ENCODE measurements at places on chromosomes 13 and 19.

DNA sequence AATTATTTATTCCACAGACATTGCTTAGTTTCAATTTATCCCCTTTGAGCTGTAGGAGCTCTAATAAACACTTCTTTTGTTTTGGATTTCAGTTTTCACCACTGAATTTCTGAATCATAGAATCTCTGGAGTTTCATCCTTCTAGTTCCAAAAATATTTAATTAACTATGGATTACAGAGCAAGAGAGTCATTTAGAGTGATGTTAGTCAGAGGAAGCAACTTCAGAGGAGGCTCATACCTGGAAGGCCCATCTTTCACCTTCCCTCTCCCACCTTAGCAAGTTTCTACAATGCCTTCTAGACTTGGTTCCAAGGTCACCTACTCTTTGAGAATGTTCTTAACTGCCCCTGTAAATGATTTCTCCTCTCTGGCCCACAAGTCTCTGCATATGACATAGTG, 353.2 kb downstream of the SPRY2 start:
- no peak for DNase-seq

GRCh38 chr13:36509369-36509768, 77.1 kb downstream of the CCNA1 start:
- no peak for DNase-seq

DNA sequence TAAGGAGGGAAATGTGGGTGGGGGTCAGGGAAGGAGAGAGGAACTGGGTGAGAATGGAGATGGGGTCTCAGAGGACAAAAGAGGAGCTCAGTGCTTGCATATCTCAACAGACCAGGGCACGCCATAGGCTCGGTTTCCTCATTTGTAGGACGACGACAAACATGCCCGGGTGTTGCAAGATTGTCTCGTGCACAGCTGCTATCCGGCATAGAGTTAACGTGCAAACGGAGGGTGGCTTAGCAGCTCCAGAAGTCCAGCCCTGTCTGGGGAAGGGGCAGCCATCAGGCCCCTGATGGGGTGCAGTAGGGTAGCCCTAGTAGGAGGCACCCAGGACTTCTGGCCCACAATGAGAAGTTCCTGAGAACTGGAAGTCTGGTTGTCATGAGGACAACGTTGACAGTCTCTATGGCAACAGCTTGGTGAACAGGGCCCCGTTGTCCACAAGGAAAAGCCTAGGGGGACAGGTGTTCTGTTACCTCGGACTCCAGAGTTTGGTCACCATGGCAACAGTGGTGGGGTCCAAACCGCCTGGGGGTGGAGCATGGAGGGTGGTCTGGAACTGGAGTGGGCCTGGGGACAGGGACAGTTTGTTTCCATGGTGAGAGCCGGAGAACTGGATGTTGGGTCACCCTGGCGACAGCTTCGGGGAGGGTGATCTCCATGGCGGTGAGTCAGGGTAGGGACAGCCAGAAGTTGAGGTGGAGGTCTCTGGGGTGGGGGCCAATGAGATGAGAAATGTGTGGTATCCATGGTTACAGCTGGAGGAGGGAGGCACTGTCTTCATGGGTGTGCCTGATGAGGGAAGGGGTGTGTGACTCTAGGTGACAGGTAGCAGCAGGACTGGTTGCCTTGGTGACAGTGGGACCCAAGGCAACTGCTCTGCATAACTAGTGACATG, 16.8 kb downstream of the TM6SF2 start:
- no peak for DNase-seq

DNA sequence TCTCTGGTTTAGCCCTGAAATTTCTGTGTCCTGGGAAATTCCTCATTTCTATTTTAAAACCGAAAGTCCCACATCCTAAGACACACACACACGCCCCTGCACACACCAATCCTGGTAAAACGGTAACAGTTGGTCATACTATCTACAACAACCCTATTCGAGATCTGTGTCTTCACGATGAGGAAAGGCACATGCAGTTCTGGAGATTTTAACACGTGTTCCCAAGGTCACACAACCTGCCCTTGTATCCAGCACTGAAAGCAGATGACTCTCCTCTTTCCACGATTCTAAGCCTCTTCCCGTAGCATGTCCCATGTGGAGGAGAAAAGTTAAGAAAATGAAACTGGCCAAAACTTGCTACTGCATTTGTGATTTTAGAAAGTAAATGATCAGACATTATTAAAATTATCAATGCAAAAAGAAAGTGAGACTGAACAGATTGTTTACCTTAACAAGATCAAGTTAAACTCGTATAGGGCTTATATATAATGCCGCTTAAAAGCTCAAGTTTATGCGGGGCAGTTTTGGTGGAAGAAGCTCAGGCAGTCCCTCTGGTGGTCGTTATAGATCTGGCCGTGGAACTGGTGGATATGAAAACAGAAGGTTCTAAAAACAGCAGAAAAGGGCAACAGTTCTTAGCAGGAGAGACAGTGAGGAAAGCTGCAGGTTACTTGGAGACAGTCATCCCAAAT, 32.7 kb downstream of the VSTM1 start:
- no peak for DNase-seq

GRCh38 chr19:1938071-1938470, 2.9 kb upstream of the CSNK1G2 start:
- no peak for DNase-seq

DNA sequence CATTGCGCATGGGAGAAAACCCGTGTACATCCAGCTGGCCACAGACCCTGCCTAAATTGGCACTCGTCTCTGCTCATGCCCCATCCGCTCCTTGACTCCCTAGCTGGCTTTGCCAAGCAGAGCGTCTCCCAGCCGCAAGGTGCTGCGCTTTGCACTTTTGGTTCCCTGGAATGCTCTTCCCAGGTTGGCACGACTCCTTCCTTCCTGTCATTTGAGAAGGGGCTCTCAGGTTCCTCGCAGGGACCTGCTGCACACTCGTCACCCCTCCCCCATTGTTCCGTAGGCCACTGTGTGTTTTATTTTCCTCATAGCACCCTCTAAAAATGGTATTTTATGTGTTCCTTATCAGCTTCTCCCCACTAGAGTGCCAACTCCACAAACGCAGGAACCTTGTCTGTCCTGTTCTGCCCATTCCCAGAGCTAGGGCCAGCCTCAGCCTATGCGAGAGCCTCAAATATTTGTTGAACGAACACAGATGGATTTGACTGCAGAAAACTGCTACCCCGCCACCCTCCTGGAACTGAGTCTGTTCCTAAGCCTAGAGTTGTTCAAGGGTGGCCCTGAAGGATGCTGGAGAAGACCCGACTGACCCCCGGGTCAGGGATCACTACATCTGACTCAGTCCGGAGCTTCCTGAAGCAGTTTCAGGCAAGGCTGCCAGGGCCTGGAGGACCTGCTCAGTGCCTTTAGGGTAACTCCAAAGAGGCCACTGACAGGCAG, 8.4 kb upstream of the CEBPA start:
- no peak for DNase-seq

GRCh38 chr13:29922281-29922821, 71.9 kb upstream of the UBL3 start:
- DNase-seq = no peak

- no peak for DNase-seq
Measured at GRCh38 chr19:18157465-18158063, 4.6 kb downstream of the PIK3R2 start.

GRCh38 chr13:79560954-79561353, 80.0 kb downstream of the NDFIP2 start:
- DNase-seq = no peak

DNA sequence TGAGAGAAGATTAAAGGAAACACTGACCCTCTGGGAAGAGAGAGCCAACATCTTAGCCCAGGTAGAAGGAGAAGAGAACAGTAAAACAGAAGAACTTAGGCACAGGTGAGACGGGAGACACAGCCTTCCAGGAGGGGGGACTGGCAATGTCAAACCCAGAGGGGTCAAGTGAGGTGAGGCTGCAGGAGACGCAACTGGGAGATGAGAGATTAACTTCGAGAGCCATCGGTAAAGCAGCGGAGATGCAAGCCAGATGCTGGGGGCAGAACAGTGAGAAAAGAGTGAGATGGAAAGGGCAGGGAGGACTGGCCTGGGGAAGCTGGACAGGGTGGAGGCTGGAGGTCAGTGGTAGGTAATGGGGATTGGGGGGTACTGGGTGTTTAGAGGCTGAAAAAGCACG, 5.2 kb downstream of the INSR start:
- no peak for DNase-seq

DNA sequence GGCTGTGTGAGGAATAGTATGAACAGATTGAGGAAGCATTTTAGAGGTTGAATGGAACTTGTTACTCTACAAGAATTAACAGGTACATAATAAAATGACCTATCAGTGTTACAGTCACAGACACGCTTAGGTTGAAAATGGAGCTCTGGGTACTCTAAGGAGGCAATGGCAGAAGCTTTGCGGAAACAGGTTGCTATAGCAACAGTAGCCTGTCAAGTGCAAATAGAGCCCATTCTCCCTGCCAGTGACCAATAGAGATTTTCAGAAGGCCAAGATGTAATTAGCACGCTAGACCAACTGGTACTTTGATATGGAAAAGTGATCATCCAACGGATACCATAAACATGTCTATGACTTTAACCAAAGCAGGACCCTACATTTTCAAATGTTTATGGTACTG, 148.5 kb upstream of the FREM2 start:
- no peak for DNase-seq

GRCh38 chr19:13138916-13139198, 11.3 kb downstream of the STX10 start:
- no peak for DNase-seq

GRCh38 chr19:23998568-23998967, 83.9 kb downstream of the ZNF726 start:
- DNase-seq = no peak

GRCh38 chr13:59332966-59333365, 830.8 kb downstream of the DIAPH3 start:
- no peak for DNase-seq

DNA sequence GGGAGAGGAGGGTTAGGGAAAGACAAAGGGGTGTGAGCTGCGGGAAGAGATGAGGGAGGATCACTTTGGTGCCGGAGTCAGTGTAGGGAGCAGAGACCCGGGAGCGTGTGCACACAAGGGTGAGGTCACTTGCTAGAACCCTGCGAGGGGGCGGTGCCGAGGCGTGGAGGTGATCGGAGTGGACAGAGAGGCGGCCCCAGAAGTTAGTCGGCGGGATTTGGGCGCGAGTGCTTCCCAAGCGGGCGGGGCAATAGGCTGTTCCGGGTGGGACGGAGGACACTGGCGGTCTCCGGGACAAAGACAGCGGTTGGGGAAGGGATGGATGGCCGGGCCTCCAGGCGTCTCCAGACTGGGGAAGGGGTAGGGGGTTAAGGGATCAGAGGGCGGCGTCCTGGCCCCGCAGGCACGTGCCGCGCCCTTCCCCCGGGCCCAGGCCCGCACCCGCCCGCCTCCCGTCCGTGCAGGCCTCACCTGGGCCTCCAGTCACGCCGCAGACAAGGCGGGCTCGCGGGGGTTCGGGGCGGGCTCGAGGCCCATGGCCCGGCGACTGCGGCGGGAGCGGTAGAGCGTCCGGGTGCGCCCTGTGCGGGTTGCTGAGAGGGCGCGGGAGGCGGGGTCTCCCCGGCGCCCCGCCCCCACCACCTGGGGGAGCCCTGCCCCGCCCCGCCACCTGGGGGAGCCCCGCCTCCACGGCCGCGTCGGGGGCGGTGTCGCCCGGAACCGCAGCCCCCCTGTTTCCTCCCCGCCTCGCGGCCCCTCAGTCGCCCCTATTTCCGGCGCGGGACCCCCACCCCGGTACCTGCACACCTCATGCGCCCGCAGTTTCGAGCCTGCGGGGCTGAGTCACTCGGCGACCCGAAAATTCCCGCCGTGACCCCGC, at the start of gene LPAR2:
TSS of gene LPAR2 (minus strand) at position 600 of the 880 bp plus-strand sequence. CDS start 945 bp downstream, outside the sequence.
- peak; percentile 73 for DNase-seq

DNA sequence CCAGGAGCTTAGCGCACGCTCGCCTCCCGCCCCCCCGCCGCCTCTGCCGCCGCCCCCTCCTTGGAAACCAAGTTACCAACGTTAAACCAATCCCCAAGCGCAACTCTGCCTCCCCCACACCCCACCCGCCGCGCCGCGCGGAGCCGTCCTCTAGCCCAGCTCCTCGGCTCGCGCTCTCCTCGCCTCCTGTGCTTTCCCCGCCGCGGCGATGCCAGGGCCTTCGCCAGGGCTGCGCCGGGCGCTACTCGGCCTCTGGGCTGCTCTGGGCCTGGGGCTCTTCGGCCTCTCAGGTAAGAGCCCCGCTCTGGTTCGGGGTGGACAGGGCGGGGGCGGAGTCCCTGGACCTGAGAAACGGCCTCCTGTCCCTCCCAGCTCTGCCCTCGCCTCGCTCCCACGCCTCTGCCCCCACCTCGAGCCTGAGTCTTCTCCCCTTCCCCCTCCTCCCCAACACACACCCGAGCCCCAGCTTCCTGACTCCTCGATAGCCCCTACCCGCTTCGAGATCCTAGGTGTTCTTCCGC, at the start of gene ICAM5:
TSS of gene ICAM5 (plus strand) at position 117 of the 521 bp plus-strand sequence. CDS start at position 209, 92 bp downstream.
- no peak for DNase-seq

DNA sequence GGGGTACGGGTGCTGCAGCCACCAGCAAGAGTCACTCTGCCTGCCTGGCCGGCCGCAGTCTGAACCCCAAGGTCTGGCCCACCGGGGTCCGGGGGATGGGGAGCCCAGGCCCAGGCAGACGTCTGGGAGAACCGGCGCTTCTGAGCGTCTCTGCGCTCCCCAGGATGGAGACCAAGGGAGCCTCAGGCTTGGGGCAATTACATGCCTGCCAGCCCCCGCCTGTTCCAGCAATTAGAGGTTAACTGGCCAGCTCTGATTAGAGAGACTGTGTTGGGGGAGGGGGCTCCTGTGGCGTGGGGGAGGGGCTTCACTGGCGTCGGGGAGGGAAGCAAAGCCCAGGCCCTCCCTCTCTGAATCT, 11.9 kb downstream of the MEIS3 start:
- no peak for DNase-seq

GRCh38 chr13:34174671-34175145, 356.8 kb downstream of the RFC3 start:
- DNase-seq = no peak

DNA sequence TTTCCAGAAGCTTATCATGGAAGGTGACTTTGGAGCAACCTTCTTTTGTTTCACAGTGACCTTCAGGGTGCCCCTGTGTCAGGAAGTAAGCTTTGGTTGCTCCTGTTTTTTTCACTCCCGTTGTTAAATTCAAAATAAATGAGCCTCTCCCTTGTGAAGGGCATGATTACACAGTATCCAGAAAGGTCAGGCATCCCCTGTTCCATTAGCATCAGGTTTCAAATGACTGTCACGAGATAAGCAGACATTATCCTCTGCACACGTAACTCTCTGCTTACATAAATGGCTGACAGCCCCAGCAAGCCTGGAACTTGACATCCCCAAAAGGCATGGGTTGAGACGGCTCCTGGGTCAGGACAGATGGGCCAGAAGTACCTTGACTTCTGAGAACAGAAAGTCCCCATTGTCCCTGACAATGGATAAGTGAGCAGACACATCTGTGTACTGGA, 52.0 kb downstream of the RAB20 start:
- DNase-seq = no peak

GRCh38 chr19:35000647-35001501, 751 bp downstream of the GRAMD1A start:
- peak; percentile 63 for DNase-seq

DNA sequence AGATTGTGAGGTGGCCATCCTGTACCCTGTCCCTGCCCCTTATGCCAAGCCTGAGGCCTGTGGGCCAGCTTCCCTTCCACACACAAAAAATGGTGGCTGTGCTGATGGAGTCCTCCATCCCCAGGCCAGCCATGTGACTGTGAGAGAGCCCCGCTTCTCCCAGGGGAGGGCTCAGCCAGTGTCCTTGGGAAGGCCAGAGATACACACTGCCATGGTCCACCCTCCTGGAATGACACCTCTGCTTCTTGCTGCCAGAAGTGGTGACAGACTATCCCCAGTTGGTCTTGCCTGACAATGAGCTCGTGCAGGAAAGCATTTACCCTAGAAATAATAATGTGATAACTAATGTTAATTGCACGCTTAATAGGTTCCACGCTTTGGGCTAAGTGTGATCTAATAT, 38.0 kb downstream of the FAM124A start:
- no peak for DNase-seq
